ENCODE measurements at places on chromosomes 6 and 20.

DNA sequence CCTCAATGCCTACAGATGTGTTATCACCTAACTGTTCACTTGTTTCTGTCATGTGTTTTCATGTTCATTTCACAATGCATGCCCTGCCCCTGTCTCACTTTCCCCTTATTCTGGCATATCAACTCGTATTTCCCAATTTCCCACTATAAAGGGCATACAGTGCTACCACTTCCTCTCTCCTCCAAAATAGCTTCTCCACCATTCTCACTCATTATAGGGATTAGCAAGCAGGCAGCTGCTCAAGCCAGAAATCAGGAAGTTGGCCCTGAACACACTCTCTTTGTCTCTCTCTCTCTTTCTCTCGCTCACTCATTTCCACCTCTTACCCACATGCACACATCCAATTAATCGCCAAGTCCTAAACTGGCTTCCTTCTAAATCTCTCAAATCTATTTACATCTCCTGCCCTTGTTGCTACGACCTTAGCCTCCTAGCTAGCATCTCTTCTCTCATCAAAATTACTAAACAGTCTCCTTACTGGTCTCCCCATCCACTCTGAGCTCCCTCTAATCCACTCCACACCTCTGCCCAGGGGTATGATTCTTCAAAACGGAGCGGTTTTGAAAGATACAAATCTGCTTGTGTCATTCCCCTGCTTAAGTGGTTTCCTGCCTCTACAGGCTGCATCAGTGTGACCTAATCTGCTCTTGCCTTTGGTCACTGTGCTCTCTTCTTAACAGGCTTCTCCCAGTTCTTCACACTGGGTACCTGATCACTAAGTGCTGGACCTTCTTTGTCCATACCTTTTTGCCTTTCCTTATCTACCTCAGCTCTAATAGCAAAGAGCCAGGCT is 196.2 kb downstream of the BTBD9 start:
- DNase-seq: no peak

DNA sequence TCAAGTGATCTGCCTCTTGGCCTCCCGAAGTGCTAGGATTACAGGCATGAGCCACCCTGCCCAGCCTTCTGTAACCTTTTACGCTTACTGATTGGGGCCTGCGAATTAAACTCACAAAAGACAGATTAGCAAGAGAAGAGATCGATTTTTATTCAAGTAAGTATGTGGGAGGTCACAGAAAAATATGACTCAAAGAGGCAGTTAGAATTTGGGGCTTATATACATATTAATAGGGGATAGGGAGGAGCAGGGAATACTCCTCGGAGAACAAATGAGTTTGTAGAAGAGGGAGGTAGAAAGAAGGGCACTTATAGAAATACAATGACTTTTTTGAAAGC is 78.9 kb downstream of the CD24 start:
- no peak for DNase-seq

- DNase-seq: peak; percentile 62
These were observed 91.9 kb upstream of the SIRPA start for GRCh38 chr20:1803061-1803931.

DNA sequence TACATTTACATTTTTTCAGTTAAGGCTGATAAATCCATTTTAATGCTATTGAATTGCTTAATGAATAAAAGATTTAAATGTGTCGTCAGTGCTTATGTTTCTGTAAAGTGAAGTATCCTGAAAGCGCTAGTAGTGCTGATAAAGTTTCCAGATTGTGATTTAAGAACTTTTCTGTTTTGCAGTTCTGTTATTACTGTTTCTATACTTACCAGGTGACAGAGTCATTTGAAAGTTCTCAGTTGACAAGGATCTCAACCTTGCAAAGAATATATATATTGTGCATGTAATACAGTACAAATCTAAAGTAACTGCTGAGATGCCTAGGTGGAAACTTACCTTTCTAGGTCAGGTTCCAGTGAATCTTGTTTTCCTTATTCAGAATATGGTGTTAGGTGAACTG is 201.8 kb downstream of the ARID1B start:
- no peak for DNase-seq

DNA sequence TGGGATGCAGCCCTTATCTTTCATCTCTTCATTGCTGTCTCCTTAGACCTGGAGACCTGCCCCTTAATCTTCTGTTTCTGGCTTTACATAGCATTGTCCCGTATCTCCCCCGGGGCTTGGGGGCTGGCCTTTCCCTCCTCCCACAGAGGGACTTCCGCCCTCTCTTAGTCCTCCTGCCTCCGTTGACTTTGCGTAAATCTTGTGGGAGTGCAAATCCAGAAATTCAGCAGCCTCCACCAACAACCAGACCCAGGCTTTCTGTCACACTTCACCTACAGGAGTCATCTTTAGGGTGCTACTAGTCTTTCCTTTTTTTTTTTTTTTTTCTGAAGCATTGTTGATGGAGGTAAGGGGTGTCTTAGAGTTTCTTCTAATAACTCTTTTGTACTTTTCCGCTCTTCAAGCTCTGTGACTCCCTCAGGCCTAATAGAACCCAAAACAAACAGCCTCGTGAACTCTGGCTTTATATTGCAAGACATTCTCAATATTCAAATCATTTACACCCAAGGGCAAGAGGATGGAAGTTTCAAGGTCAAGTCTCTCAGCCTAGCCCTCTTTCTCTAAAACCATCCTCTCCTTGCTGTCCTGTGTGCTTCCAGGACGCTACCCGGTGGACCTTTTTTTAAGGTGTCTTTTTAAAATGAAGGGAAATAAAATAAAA is 66.2 kb downstream of the RREB1 start:
- no peak for DNase-seq

DNA sequence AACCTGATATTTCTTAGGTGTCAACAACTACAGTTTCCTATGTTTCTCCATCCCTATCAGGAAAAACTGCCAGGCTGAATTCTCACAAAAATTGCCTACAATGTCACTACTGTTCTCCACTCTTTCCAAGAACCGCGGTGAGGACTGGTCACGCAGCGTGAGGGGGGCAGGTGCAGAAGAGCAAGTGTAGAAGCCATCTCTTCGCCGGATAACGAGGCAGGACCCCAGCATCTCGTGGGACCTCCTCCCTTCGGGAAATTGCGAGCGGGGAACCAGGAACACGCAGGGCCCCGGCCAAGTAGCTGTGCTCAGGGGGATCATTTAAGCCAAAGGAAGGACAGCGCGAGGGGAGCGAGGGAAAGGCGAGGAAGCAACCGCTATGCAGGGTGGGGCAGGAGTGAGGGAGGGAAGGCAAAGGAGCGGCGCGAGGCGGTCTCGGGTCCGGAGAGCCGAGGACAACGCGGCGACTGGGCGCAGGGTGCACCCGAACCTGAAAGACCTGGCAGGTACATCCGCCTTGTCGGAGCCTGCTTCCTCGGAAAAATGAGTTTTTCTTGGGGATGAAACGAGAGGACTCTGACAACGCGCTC is 559 bp downstream of the APMAP start:
- no peak for DNase-seq

Data from fibroblast of skin of abdomen (primary cell).